CD4-positive, CD25-positive, alpha-beta regulatory T cell (primary cell): ENCODE measurements at places on chromosomes 11 and 22. TPM values are rescaled to one million over a fixed set of nuclear protein-coding genes. Genes with fewer than 3 reads are reported as not detected.

GRCh38 chr11:7442588-7443215 lies 42.6 kb upstream of the OLFML1 start:
- no peaks in the 10 kb centered on the region for H3K4me1 ChIP-seq
- H3K36me3 ChIP-seq = no peaks in the 10 kb centered on the region
- H3K4me3 ChIP-seq = no peak overlapping the region
- H3K27ac ChIP-seq = no peak overlapping the region
- no peaks in the 10 kb centered on the region for H3K27me3 ChIP-seq
- peak; percentile 35 for DNase-seq

DNA sequence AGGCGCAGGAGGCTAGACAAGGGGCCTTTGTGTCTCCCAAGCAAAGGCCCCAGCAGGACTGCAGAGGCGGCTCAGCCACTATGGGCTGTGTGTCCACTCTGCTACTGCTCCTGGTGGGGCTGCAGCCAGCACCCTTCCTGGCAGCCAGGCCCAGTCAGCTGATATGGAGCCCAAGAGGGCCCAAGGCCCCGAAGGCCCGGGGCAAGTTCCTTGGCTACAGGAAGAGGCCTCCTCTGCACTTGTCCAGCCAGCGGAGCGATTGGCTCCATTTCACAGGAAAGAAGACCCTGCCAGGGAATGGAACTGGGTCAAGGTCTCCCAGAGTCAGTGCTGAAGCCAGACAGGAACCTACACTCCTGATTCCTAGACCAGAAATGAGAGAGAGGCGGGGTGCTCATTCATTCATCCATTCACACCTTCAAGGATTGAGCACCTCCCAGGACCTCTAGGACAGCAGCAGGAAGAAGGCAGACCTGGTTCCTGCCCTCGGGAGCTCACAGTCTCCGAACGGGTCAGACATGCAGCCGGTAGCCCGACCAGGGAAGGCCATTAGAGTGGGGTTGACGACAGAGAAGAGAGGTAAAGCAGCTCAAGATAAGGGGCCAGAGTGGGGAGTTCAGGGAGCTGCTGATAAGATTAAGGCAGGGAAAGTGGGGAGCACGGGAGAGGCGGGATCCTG lies 811 bp upstream of the P2RY2 start:
- no peak overlapping the region for H3K27ac ChIP-seq
- no peaks in the 10 kb centered on the region for H3K27me3 ChIP-seq
- peaks cover 6% of the 10 kb centered on the region for H3K4me1 ChIP-seq
- H3K36me3 ChIP-seq = no peaks in the 10 kb centered on the region
- H3K4me3 ChIP-seq = no peak overlapping the region

GRCh38 chr22:27602390-27602789 lies 199.2 kb downstream of the MN1 start:
- no peak for DNase-seq
- H3K4me1 ChIP-seq = no peaks in the 10 kb centered on the region
- no peaks in the 10 kb centered on the region for H3K27me3 ChIP-seq
- H3K27ac ChIP-seq = no peak overlapping the region

GRCh38 chr11:16195651-16196050 lies 160.7 kb downstream of the SOX6 start:
- H3K4me3 ChIP-seq = no peak overlapping the region
- H3K4me1 ChIP-seq = no peaks in the 10 kb centered on the region
- no peak overlapping the region for H3K27ac ChIP-seq
- no peak for DNase-seq
- H3K36me3 ChIP-seq = no peaks in the 10 kb centered on the region

GRCh38 chr11:105124756-105125155 lies 14.8 kb downstream of the CARD18 start:
- no peaks in the 10 kb centered on the region for H3K27me3 ChIP-seq
- no peaks in the 10 kb centered on the region for H3K4me1 ChIP-seq
- DNase-seq = no peak

DNA sequence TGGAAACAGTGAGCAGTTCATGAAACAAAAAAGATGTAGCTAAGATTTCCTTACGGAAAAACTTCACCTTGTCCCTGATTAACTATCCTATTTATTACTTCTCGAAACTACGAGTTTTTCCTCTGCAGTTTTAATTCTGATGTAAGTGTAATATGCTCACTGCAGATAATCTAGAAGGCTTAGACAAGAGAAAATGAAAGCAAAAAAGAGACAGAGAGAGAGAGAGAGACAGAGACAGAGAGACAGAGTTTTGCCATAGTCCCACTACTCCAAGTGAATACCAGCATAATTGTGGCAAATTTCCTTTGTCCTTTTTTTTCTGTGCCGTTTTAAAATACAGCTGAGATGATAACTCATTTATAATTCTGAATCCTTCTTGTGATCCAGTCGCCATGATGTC lies 24.8 kb downstream of the FSHB start:
- H3K36me3 ChIP-seq = no peaks in the 10 kb centered on the region
- no peak for DNase-seq
- peaks cover 3% of the 10 kb centered on the region for H3K4me1 ChIP-seq
- no peaks in the 10 kb centered on the region for H3K27me3 ChIP-seq
- no peak overlapping the region for H3K27ac ChIP-seq

GRCh38 chr11:5238486-5238885 lies 4.2 kb upstream of the HBD start:
- H3K27ac ChIP-seq = no peak overlapping the region
- no peaks in the 10 kb centered on the region for H3K27me3 ChIP-seq
- no peaks in the 10 kb centered on the region for H3K4me1 ChIP-seq
- H3K36me3 ChIP-seq = no peaks in the 10 kb centered on the region
- no peak overlapping the region for H3K4me3 ChIP-seq

DNA sequence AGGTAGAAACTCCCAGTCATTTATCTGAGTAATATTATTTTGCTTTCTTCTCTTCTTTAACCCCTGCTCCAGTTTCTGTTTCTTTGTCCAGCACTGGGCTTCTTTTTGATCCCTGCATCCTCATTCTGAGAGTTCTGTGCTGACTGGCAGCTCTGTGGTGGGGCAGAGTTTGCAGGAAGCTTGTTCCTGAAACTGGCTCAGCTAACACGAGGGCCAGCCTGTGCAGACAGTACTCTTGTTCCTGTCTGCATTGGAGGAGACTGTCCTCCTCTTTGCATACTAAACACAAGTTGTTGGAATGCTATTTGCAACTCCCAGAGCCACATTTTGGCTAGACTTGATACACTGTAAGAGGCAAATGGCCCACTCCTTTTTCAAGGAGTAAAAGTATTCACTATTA lies 93.1 kb upstream of the HORMAD2 start:
- H3K4me3 ChIP-seq = no peak overlapping the region
- no peak overlapping the region for H3K27ac ChIP-seq
- DNase-seq = no peak
- no peaks in the 10 kb centered on the region for H3K4me1 ChIP-seq
- H3K36me3 ChIP-seq = peaks cover 54% of the 10 kb centered on the region

GRCh38 chr22:23608583-23608982 lies 23.5 kb downstream of the DRICH1 start:
- H3K36me3 ChIP-seq = no peaks in the 10 kb centered on the region
- H3K27me3 ChIP-seq = no peaks in the 10 kb centered on the region
- H3K4me3 ChIP-seq = no peak overlapping the region
- H3K27ac ChIP-seq = no peak overlapping the region

- H3K4me3 ChIP-seq = no peak overlapping the region
- no peaks in the 10 kb centered on the region for H3K27me3 ChIP-seq
- DNase-seq = no peak
- no peaks in the 10 kb centered on the region for H3K36me3 ChIP-seq
- no peak overlapping the region for H3K27ac ChIP-seq
- no peaks in the 10 kb centered on the region for H3K4me1 ChIP-seq
Measured at GRCh38 chr22:27512283-27512761, 289.2 kb downstream of the MN1 start.

DNA sequence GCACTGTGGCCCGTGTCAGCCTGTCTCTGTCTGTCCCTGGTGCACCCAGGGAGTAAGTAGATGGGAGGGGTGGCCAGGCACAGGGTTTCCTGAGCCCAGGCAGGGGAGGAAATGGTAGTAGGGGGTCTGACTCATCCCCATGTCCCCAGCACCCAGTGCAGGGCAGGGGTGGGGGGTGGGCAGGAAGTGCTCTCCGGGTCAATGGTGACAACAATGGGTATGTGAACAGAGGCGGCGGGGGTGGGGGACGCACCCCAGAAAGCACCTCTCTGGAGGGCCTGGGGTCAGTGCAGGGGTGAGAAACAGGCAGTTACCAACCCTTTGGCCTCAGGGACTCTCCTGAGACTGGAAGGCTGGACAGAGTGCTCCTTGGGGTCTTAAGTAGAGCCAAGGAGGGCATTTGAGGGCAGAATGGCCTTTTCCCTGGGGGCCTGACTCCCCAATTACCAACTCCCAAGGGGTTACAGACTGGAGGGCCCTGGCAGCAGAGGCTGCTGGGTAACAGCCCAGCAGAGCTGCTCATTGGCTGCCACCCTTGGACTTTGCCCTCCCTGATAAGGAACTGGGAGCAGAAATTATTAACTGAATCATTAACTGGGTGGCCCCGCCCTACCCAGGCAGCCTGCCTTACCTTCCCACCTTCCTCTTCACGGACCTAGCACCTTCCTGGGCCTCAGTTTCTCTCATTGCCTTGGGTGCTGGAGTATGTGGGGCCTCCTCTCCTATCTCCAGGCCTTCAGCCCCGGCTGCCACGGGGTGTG lies 4.2 kb downstream of the MYRF start:
- H3K4me3 ChIP-seq = no peak overlapping the region
- DNase-seq = no peak
- no peak overlapping the region for H3K27ac ChIP-seq
- H3K36me3 ChIP-seq = no peaks in the 10 kb centered on the region
- peaks cover 14% of the 10 kb centered on the region for H3K4me1 ChIP-seq

The SNRPD3 gene
- total RNA-seq = 41.0 TPM

The CCDC73 gene
- total RNA-seq = not detected

The FIBIN gene
- total RNA-seq = not detected

The NAV2 gene
- total RNA-seq = 0.59 TPM

The APOA5 gene
- total RNA-seq = not detected
